ENCODE measurements at places on chromosomes 4 and X. TPM values are rescaled to one million over a fixed set of nuclear protein-coding genes. Genes with fewer than 3 reads are reported as not detected.

- DNase-seq = no peak
Measured at GRCh38 chr4:3440979-3441500, 728 bp upstream of the HGFAC start.

GRCh38 chrX:40578039-40578695 lies 2.6 kb upstream of the ATP6AP2 start:
- no peak for DNase-seq

GRCh38 chr4:131348263-131348662 lies 1800.8 kb upstream of the PCDH10 start:
- no peak for DNase-seq

GRCh38 chr4:8245884-8246833 lies 23.4 kb upstream of the HTRA3 start:
- no peak for DNase-seq

DNA sequence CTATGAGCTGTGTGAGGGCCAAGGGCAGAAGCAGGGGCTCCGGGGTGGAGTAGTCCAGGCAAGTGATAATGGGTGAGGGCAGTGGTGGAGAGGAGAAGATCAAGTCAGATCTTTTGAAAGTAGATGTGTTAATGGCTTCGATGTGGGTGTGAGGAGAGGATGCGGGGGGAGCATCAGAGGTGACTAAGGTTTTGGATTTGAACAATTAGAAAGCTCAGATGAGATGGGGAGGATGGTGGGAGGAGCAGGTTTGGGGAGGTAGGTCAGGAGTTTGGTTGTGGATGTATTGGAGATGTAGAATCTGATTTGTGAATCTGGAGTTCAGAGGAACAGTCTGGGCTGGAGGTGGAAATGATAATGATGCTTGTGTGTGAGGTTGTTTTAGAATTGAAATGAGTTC lies 4.6 kb downstream of the FTSJ1 start:
- DNase-seq = no peak

DNA sequence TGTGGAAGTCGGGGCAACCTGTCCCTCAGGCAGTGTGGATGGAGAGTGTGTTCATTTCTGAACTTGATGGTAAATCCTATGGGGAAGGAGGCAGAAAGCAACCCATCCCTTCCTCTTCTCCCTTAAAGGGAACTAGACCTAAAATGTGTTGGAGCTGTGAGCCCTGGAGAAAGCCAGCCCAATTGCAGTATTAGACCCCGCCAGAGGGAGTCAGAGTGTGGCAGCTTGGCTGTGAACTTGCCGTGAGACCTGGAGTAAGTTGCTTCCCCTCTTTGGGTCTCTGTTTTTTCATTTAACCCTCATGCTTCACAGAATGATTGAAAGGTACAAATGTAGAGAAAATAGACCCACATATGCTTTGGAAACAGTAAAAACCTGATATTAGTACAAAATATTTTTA lies 108.7 kb upstream of the PAK3 start:
- DNase-seq = no peak

DNA sequence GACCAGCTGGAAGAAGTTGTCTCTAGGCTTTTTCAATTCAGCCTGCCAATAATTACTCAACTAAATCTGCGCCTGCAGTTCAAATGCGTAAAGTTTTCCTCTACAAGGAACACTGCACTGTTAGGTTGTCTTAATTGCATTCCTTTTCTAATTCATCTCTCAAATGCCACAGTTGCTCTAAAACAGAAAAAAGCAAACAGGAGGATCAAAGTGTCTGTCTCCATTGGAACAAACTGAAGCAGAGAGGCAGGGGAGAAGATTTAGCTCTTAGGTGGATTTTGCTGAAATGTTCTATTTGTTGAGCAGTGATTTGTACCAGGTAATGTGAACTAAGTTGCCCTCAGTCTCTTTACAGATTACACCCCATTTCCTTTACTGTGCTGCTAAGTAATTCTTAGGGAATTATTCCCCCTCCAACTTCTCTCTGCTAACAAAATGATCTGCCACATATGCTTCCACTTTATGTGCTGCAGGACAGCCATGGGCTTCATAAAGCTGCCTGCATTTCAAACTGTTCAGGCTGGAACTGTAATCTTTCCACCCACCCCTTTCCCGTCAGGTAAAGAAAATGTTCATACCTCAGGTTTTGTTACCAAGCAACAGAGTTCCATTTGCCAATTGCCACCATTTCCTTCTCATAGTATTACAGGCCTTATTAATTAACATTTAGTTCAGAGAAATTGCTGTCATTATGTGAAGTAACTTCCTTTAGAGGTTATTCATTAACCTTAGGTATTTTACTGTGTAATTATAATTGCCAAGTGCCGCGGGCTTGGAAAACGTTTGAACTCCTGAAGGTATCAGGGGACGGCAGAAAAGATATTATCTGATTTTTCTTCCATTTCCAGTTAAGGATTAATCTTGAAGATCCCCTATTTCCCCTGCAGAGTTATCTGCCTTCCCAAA lies 149.3 kb downstream of the SPRY1 start:
- no peak for DNase-seq

GRCh38 chr4:566508-567295 lies 9.4 kb downstream of the TMEM271 start:
- no peak for DNase-seq

- DNase-seq = no peak
Measured at GRCh38 chr4:125481334-125482045, 166.7 kb downstream of the FAT4 start.

GRCh38 chr4:102959496-102959895 lies 60.0 kb downstream of the SLC9B1 start:
- DNase-seq = peak; percentile 32

DNA sequence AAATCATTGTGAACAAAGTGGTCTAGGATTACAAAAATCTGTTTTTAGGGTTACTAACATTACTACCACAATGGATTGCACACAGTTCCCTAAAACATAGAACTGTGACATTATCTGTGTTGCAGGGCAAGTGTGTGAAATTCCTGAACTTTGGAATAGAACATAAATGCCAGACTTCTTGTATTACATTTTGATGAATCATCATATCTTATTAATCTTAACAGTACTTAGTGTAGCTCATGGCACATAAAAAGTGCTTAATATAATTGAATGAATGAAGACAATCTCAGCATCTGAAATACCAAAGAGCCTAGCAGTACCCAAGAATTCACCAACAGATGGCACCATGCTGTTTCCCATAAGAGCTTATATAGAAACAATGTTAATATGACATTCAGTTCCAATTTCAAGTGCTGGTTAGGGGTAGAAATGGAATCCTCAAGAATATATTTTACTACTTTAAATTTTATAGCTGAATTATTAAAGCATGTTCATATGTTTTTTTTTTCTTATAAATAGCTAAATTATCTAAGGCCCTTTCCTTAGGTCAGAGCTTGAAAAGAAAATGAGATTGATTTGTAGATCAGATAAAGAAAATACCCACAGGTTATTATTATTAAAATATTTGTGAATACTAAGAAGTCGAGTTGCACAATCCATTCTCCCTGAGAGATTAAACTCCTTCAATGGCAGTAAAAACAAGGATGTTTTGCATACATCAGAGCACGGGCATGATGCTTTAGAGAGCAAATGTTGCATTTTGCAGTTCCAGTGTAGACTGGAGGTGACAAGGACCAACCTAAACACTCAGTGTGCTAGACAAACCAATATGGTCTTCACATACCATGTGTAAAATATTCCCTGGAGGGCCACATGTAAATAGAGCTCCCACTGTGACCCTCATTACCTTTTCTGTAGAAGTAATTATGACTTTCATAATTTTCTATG lies 25.7 kb upstream of the SHISA3 start:
- no peak for DNase-seq

GRCh38 chr4:8724436-8725070 lies 132.0 kb downstream of the CPZ start:
- no peak for DNase-seq

GRCh38 chrX:38662640-38663039 lies 101.3 kb downstream of the TSPAN7 start:
- DNase-seq = no peak

DNA sequence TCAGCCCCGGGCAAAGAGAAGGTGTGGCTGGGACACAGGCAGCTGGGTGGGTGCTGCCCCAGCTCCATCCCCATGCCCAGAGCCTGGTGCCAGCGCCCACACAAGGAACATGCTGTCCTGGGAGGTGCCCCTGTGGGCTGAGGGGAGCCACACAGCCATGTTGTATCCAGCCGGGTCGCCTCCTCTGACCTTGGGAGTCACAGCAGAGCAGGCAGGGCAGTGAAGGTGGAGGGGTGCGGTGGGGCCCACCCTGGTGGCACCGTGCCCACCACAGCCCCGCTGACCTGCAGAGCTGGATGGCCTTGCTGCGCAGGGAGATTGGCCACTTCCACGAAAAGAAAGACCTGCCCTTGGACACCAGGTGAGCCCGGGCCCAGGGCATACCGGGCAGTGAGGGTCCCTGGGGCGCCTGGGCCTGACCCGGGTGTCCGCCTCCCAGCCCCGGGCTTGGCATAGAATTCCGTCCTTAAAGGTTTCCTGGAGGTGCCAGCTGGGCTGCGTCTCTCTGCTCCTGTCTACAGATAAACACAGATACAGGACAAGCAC lies 18.7 kb upstream of the ADD1 start:
- DNase-seq = peak; percentile 32

DNA sequence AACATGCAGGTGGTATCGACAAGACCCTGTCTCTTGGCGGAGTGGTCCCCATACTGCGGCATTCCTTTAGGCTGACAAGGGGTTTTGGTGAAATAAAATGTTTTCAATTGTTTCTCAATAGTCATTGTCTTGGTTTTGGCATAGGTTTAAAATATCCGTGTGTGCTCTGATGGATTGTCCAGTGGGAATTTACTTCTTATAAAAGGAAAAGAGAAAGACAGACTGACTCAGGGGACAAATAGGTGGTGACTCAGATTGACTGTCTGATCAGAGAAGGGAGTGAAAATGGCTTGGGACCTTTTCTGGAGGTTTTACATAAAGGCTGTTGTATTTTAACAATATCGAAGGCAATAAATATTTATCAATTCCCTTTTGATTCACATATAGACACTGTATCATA lies 129.8 kb downstream of the SORBS2 start:
- no peak for DNase-seq

GRCh38 chr4:167232805-167233684 lies 1.2 kb downstream of the SPOCK3 start:
- DNase-seq = no peak

- DNase-seq = no peak
Measured at GRCh38 chrX:109783701-109784079, 50.6 kb upstream of the ACSL4 start.

GRCh38 chr4:156906325-156906724 lies 65.3 kb downstream of the PDGFC start:
- DNase-seq = no peak

DNA sequence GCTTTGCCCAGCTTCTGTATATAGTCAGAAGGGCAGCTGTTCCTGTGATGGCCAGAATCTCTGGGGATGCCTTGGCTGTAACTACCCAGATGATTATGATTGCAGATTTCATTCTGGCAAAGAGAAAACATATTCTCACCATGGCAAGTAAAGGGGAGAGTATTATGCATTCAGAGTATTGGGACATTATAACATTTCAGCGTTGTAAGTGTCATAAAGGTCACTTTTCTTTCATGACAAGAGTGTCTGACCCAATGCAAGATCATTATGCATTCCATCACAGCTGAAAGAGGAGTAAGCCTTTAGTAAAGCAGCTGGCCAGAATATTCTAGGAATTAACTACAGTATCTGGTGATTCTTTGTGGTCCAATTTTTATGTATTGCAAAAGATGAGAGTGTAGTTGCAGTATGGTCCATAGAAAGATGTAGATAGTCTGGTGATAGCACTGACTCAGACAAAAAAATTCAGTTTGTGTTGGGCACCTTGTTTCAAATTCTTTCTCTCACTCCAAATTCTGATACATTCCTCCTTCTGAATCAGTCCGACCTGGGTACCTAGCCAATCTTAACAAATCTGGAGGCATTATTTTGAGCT lies 2366.3 kb downstream of the PCDH7 start:
- DNase-seq = no peak

DNA sequence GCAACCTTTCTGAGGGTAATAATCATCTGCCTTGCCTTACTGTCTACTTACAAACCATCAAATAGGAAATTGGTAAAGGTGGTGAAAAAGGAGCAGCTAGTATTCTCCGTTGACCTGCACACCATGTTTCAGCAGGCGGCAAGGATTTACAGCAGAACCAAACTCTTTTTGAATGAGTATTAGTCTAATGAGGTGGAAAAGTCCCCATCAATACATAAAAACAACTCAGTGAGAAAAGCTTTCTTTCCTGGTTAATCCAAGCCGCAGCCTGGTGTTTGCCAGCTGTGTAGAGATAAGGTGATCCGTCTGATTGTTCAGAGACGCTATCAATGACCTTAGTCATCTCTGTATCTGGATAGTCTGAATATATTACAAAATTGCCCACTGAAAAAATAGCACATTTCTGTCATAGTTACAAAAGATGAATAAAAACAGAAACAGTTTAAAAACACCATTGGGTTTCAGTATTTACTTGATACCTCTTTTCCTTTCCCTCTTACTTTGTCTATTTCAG lies 110.4 kb upstream of the TBC1D9 start:
- DNase-seq = no peak

MGAT4D gene
- not detected for total RNA-seq

SYTL5 gene
- 0.41 TPM for total RNA-seq

MAOB gene
- total RNA-seq = 157 TPM

TMEM255A gene
- 0.38 TPM for total RNA-seq

CCDC158 gene
- total RNA-seq = 0.11 TPM

SASH3 gene
- 2.2 TPM for total RNA-seq

ZNF280C gene
- total RNA-seq = 1.5 TPM

All from left ventricle myocardium inferior (tissue), 1 donor.